Activated CD4-positive, CD25-positive, alpha-beta regulatory T cell treated with anti-CD3 and anti-CD28 coated beads, Interleukin-2, amount 50 U/mL, for 72 hours (primary cell): ENCODE measurements at places on chromosomes 7 and 10.

- no peak for DNase-seq
Observed at GRCh38 chr7:40903872-40904271, 769.1 kb downstream of the SUGCT start.

- no peak for DNase-seq
Observed at GRCh38 chr7:67858931-67859330, 862.3 kb downstream of the TYW1 start.

GRCh38 chr7:100825215-100825671 lies 2.1 kb downstream of the EPHB4 start:
- DNase-seq = no peak

DNA sequence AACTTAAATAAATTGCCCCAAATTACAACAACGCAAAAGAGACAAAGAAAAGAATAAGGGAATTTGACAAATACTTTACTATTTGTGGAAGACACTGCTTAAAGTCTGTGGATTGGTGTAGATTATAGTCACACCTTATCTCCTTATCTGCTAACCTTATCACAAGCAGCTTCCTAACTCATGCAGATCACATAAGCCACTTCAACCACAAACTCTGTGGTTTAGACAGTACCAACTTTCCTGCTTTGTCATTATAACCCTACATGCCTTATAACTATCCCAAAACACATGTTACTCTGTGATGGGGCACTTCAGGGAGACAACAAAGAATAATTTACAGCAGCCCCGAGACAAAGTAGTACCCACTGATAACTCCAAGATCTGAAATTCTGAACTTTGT lies 41.5 kb upstream of the PPP3CB start:
- no peak for DNase-seq

DNA sequence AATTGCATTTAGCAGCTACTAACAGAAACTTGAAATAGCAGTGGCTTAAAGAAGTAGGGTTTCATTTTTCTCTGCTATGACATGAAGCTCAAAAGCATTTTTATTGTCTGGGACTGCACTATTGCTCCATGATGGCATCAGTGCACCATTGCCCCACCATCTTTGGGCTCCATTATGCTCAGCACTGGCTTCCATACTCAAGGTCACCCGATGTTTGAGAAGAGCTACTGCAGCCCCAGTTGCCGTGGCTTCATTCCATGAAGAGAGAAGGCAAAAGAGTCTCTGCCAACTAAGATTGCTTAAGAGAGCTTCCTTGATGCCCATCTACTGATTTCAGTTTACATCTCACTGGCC lies 192.2 kb upstream of the LRGUK start:
- no peak for DNase-seq

GRCh38 chr7:148964483-148965267 lies 63.6 kb downstream of the PDIA4 start:
- DNase-seq = no peak

DNA sequence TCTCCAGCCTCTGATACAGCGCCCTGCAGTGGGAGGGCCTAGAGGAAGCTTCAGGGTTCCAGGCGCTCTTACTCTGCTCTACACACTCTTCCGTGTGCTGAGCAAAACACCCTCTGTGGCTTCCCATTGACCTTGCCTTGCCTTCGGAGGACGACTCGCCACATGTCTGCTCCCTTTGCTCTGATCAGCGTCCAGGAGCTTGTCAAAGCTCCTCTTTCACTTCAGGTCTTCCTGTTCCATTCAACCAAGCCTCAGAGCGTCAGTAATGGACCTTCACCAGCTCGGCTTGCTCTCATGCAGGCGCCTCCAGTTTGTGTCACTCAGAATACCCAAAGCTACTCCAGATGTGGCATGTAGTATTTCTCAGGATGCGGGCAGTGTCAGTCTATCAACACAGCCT lies 173.9 kb downstream of the ARID5B start:
- no peak for DNase-seq

DNA sequence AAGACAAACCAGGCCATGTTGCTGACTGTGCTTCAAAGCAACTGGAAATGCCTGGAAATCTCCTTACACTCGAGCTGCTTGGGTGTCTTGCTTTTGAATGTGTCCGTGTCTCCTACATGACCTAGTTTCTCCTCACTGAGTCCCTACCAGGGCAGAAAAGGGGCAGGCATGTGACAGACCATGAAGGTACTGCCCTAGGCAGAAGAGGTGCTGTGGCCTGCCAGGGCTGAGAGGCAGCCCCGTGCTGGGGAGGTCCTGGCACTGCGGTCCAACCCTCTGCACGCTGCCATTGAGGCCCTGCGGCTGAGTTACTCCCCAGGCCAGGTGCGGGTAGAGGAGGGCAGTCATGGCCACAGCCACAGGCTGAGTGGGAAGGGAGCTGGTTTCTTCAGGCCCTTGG lies 159.3 kb downstream of the LYZL1 start:
- DNase-seq = no peak

DNA sequence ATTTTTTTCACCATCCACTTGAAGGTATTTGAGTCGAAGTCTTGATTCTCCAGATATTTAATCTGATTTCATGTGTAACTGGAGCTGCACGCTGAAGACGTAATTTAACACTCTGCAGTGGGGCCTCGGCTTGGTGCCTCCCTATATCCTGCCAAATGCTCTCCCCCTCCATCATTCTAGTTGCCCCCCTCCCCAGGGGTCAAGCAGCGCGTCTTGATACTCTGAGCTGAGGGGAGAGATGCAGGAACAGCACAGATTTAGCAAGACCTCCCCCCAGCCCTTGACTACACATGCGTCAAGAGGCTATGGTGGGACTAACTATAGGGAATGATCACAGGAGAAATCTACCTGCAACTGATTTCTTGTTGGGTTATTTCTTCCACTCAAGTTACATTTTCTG lies 85.8 kb downstream of the PRPF18 start:
- no peak for DNase-seq

GRCh38 chr7:127667017-127667670 lies 15.2 kb downstream of the SND1 start:
- DNase-seq = no peak

- DNase-seq = no peak
Observed at GRCh38 chr10:29828440-29828894, 193.7 kb upstream of the SVIL start.

DNA sequence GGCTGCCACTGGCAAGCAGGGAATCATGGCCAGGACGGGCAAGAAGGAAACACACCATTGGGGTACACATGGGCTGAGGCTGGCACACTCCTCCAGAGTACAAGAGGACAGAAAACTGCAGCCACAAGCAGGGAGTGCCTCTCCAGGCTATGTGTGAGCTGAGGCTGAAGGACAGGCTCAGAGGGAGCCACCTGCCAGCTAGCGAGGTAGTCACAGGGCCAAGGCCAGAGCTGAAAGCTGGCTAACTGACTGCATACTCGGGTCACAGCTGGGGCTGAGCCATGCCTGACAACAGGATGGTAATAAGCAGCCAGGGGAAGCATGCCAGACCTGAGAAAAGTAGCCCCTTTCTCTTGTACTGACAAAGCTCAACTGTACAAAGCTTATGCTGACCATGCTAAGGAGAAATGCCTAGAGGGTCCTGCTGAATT lies 52.0 kb downstream of the KIF5B start:
- no peak for DNase-seq

DNA sequence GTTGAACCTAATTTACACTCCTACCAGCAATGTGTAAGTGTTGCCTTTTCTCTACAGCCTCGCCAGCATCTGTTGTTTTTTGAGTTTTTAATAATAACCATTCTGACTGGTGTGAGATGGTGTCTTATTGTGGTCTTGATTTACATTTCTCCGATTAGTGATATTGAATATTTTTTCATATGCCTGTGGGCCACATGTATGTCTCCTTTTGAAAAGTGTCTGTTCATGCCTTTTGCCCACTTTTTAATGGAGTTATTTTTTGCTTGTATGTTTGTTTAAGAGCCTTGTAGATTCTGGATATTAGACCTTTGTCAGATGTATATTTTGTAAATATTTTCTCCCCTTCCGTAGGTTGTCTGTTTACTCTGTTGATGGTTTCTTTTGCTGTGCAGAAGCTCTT lies 195.3 kb downstream of the DNAJB6 start:
- DNase-seq = no peak

- DNase-seq = no peak
Observed at GRCh38 chr7:40948239-40948638, 754.7 kb downstream of the INHBA start.

DNA sequence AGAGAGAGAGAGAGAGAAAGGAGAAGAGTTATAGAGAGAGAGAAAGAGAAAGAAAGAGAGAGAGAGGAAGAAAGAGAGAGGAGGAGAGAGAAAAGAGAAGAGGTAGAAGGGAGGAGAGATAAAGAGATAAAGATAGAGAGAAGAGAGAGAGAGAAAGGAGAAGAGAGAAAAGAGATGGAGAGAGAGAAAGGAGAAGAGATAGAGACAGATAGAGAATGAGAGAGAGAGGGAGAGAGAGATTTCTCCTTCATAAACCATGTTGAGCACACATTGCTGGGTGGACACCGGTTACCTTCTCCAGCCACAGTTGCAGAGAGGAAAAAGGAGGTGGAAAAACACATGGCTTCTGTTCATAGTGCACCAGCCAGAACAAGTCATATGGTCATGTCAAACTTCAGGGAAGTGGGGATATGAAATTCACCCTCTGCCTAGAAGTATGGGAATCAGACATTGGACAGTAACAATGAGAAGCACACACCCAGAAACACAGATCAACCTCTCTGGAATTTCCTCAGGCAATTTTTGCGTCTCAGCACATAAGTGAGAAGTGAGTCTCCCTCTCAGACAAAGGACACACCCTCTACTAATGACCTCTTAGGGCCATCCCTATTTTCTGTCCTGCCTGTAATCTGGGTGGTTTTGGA lies 172.5 kb upstream of the SVIL start:
- no peak for DNase-seq

DNA sequence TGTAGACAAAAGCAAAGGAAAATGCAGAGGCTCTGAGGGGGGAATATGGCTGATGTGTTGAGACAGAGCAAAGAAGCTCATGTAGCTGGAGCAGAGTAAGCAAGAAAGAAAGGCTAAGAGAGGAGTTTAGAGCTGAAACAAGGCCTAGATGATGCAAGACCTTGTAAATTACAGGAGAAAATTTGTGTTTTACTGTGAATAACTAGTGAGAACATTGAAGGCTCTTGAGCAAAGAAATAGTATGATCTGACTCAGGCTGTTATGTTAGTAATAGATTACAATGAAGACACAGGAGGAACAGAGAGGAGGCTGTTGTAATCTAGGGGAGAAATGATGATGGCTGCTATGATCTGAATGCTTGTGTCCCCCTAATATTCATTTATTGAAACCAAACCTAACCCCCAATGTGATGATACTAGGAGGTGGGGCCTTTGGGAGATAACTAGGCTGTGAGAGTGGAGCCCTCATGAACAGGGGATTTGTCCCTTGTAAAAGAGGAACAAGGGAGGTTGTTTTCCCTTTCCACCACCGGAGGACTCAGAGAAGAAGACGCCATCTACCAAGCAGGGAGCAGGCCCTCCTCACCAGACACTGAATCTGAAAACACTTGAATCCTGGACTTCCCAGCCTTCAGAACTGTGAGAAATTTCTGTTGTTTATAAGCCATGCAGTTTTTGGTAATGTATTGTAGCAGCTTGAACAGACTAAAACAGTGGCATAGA lies 394.9 kb downstream of the HTR7 start:
- DNase-seq = no peak

- no peak for DNase-seq
Observed at GRCh38 chr7:113175525-113176104, 57.3 kb upstream of the SMIM30 start.

DNA sequence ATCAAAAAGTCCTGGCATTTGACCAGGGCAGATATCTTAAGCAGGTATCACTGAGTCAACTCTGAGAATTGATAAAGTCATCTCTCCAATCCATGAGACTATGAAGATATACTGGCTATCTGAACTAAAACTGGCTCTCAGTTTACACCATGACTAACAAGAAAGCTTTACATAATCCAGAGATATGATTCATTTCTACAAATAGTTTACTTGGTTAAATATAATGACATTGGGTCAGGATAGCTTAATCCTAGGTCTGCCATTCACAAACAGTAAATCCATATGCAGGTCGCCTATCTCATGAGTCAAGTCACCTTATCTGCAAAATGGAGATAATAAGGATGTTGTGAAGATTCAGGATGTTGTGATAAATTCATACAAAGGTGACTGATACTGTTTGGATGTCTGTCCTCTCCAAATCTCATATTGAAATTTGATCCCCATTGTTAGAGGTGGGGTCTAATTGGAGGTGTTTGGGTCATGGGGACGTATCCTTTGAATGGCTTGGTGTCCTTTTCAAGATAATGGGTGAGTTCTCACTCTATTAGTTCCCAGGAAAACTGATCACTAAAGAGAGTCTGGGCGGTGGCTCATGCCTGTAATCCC lies 117.4 kb downstream of the JMJD1C start:
- DNase-seq = no peak
